ENCODE measurements at places on chromosomes 11 and 22. TPM values are rescaled to one million over a fixed set of nuclear protein-coding genes. Genes with fewer than 3 reads are reported as not detected.

DNA sequence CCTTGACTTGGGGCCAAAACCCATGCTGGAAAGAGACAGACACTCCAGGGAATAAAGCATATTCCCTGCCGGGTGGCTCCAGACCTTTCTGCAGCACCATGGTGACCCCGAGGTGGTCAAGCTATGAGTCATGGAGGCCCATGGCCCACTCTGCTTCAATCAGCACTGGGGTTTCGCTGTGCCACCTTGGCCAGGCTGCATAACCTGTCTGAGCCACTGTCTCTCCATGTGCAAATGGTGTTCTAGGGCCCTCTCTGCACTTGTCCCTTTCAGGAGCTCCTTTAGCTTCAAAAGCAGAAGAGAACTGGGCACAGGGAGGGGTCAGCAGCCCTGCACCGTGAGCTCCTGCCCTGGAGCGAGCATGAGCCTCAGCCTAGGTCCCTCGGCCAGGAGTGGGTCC lies 410.1 kb downstream of the SHANK2 start:
- no peak for DNase-seq

DNA sequence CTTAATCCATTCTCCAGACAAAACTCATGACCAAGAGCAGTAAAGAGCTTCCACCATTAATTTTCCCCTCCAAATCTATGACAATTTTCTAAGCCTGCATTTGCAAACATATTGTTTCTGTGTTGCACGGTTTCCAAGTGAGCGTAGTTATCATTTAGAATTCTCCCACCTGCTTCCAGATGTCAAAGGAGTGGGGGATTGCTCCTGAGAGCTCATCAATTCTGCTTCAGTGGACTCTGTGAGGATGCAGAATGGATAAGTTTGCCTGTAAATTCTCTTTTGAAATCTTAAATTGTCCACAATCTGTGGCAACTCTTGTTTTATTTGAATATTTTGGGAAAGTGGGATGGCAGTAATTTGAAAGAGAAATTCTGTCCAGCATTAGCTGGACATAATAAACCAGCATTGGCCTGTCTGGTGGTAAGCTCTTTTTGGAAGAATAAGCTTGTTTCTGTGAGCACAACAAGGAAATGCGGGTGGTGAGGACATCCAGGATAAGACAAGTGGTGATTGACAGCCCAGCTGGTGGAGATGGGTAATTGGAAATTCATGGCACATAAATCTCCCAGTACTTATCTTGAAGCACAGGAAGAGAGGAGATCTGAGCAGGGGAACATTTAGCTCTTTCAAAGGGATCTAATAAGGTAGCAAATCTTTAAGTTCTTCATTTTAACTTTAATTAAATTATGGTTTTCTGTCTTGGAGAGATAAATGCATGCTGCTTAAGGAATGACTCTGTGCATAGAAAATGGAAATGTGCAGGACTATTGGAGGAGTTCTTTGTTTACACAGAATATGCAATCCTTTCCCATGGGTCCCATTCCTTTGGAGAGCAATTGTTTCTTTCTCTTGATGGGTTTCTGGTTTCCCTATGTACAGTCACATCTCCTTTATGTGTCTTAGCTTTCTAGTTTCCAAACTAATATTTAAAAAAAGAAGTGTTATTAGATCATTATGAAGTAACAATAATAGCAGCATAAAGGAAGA lies 73.2 kb downstream of the FAT3 start:
- DNase-seq, result no peak

Gene OR9Q1
- total RNA-seq, result not detected

DNA sequence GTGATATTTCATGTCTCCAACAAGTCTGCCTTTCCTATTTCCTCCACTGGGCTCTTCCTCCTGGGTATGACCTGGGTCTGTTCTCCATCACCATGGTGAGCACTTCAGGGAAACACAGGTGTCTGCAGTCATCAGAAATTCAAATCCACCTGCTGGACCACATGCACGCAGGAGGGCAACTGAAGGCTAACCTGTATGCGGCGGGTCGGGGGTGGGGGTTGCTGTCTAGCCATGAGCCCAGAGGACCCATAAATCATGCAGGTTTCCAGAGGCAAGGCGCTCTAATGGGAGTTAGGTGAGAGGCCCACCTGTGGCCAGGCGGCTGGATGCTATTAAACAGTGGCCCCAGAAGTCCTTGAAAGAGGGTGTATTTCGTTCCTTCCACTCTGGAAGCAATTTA lies 11.1 kb upstream of the PAMR1 start:
- no peak for DNase-seq

Gene C22orf42
- total RNA-seq, result not detected

DNA sequence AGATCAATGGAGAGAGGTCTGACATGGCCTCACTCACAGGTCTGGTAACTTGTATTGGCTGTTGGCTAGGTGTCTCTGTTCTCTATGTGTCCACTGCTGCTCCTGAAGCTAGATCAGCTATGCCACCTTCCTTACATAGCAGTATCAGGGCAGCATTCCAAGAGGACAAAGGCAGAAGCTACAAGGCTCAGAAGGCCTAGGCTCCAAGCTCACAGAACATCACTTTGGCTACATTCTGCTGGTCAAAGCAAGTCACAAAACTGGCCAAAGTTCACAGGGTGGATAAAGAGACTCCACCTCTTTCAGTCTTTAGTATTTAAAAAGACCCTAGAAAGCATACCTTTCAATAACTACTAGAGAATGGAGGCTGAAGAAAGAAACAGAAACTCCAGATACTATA lies 4.1 kb downstream of the SLC5A12 start:
- DNase-seq, result no peak

Gene PGA5
- not detected for total RNA-seq

DNA sequence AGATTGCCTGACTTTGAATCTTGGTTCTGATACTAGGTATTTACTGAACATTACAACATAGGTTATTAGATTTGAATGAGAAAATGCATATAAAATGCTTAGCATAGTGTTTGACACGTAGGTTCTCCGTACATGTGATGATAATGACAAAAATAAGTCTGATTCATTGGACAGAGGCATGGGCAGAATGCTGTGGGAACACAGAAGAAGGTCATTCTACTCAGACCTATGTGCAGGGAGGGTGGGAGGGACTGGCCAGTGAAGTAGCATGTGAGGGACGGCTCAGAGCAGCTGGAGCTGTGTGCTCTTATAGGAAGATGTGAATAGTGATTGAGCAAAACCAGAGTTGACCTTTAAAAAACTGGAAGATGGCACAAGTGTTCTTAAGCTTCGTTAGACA lies 256.8 kb upstream of the RAG2 start:
- no peak for DNase-seq

DNA sequence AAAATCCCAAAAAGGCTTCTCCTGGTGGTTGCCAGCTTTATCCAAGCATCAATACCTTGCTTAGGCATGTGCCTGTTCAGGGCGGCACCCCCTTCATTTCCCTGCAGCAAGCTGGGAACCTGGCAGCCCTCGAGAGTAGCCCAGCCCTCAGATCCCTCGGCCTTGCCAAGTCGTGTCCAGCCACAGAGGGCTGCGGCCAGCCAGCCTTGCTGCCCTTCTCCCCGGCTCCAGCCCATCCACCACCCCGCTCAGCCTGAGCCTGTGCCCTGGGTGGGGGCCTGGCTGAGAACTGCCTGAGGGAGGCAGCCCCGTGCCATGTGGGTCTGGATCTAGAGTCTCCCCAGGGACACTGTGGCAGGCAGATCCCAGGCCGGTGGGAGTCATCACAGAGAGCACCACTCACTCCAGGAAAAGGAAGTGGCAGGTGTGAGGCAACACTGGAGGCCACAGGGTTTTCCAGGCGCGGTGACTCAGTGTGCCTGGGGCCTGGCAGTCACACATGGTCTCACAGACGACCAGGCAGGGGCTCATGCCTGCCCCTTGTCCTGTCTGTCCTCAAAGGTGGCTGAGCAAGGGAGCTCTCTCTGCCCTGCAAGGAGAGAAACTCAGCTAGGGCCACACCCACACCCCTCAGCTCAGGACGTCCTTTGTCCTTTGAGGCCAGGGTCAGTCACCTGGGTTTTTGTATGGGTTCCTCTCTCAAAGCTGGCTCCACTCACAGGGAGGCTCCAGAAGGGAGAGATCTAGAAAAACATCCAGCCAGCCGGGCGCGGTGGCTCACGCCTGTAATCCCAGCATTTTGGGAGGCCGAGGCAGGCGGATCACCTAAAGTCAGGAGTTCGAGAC lies 12.2 kb upstream of the CDC42BPG start:
- DNase-seq, result peak; percentile 96

Gene NAV2
- total RNA-seq, result 2.6 TPM

- no peak for DNase-seq
These were observed 90.7 kb downstream of the C11orf87 start for GRCh38 chr11:109512680-109513079.

DNA sequence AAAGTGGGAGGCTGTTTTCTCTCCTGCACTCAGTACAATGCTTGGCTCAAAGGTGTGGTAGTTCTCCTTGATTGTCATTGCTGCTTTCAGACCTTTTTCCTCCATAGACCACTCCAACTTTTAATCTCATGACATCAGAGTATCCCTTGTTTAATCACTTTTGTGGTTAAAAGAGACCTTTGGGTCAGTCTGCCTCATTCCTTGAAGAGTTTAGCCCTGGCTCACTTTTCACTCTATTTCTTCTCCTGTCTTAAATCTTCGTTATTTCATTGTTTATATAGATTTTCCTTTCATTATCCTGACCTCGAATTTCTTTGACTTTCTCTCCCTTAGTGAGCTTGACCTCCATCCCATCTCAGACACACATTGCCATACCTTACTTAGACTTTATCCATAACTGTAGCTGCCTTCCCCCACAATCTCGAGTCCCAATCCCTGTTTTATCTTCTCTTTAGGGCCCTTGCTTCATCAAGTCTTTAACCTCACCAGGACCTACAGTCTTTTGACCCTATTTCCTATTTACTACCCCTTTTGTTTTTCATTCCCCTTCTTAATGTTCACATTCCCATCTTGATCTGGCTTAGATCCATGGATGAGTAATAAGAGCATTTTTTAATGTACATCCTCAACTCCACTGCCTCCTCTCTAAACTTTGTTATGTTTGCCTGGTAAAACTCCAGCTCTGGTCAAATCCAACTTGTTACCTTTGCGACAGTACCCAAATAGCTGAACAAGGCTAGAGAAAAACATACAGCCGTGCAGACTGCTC lies 9.5 kb downstream of the ATXN10 start:
- DNase-seq, result peak; percentile 61

DNA sequence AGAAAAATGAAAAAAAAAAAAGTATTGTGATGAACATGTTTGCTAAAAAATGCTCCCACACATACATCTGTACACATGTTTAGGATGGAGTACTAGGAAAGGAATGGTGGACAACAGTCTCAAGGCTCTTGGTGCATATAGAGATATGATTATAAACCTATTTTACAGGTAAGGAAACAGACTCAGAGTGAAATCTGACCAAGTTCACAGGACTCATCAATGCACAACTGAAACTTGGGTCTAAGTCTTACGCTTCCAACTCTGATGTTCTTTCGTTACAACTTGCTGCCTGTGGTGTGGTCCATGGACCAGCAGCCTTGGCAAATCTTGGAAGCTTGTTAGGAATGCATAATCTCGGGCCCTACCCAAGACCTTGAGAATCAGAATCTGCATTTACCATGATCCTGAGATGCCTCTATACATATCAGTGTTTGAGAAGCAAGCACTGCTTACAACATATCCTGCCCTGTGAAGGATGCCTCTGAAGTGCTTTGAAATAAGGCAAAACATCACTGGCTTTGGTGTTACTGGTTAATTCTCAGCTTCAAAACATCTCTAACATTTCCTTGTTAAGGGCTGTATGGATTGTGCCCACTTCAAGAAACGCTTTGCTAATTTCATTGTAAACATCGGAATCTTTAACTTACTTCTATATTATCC lies 39.9 kb upstream of the NUP160 start:
- DNase-seq, result no peak

GRCh38 chr22:44033694-44034093 lies 9.6 kb downstream of the PARVB start:
- DNase-seq, result no peak

GRCh38 chr11:47529951-47530350 lies 23.0 kb downstream of the CELF1 start:
- no peak for DNase-seq

Gene PDGFB
- not detected for total RNA-seq

Gene SULT4A1
- total RNA-seq, result not detected

DNA sequence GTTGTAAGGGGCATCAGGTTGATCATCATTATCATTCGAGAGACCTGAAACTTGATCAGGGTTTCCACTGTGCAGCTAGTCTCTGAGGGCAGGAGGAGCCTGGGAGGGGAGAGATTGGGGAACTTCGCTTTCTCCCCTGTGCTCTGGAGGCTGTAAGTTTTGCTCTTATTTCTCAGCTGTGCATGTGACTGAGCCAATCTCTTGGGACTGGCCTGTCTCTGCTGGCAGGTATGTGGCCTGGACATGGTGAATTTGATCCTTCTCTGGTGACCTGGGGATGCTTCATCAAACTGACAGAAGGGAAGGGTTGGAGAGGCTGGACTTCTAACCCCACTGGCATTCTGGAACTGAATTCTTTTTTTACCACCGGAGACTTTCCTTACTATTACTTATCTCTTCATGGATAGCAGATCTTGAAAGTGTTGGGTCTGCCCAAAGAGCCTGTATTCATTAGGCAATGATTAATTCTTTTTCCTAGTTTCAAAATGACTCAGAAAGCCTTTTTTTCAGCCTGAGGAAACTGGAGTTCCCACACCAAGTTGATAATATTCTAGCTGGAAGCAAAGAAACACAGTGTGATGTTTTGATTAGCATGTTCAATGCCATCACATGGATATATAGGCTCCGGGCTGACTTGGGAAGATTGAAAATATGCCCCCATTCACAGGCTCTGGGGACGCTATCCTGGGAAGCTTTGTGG lies 36.5 kb downstream of the TSPAN18 start:
- no peak for DNase-seq

- no peak for DNase-seq
These were observed 14.3 kb downstream of the DGKZ start for GRCh38 chr11:46361283-46362155.

Gene SLCO2B1
- total RNA-seq, result 0.13 TPM

DNA sequence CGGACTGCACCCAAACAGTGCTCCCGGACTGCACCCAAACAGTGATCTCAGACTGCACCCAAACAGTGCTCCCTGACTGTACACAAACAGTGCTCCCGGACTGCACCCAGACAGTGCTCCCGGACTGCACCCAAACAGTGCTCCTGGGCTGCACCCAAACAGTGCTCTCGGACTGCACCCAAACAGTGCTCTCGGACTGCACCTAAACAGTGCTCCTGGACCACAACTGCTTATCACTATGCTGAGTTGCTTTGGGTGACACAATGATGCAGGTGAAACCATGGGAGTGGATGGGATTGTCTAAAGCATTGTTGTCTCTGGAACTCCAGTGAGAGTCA lies 90.4 kb downstream of the FBXO7 start:
- no peak for DNase-seq

DNA sequence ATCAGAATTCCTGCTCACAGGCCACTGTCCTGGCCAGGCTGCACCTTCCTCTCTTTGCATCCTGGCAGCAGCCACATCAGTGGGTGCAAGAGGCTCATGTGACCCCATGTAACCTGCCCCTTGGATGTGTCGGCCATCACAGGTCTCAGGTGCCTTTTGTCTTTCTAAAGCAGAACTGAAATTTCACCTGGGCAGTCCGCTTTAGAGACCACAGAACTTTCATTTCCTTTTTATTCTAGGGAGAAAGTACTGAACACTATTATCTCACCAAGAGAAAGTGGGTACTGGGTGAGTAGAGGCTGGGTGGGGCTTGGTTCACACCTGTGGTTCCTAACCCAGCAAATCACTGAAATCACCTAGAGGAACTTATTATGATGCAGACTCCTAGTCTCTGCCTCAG lies 51.7 kb upstream of the NUP160 start:
- DNase-seq, result no peak
